WTC11 (cell line): ENCODE measurements at places on chromosomes 2 and 18. TPM values are rescaled to one million over a fixed set of nuclear protein-coding genes. Genes with fewer than 3 reads are reported as not detected.
A peak's percentile ranks its signal among the peaks of the same experiment; 100 is the strongest.

DNA sequence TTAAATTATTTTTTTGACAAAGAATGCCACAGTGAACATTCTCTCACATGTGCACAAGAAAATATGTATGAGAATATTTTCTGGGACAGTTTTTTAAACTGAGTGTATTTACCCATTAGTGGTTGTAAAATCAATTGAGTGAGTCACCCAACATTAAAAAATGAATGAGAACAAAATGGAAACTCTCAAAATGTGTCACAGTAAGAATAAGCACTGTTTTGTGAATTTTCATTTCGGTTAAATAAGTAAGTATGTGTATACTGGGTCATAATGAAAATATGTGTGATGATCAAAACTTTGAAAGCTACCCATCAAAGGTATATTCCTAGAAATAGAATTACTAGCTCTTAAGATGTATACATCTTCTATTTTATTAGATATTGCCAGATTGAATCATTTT, 11.6 kb downstream of the BABAM2 start:
- H3K27me3 ChIP-seq = no peaks in the 10 kb centered on the region
- H3K4me1 ChIP-seq = peaks cover 7% of the 10 kb centered on the region
- no peak overlapping the region for H3K27ac ChIP-seq
- DNase-seq = no peak
- H3K4me3 ChIP-seq = no peak overlapping the region

The CCBE1 gene
- total RNA-seq = 8.0 to 9.7 TPM (median 9.7 TPM) in 3 replicates

GRCh38 chr2:241084856-241085444, 17.1 kb downstream of the MTERF4 start:
- H3K4me3 ChIP-seq = no peak overlapping the region
- peaks cover 5% of the 10 kb centered on the region; the same call in 1 of the 2 replicates for H3K4me1 ChIP-seq
- no peak overlapping the region for H3K27ac ChIP-seq

The ITGAV gene
- total RNA-seq = 26.5 to 30.0 TPM (median 27.7 TPM) in 3 replicates

DNA sequence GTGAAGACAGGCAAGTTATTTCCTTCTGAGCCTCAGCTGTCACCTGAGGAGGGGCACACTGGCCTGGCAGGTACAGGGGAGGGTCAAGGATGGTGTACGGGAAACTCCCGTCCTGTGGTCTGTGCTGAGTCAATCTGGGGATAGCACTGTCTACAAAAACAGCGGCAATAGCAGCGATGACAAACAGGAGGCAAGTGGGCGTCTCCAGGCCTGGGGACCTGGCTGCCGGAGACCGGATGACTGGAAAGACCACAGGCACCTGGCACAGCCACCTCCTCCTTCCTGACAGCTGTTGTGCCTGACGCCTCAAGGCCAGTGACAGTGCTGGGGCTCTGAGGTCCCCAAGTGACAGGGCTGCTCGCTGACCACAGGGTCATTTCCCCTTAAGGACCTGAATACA, 202.1 kb upstream of the HS6ST1 start:
- H3K27ac ChIP-seq = no peak overlapping the region
- no peak overlapping the region for H3K4me3 ChIP-seq
- H3K36me3 ChIP-seq = no peaks in the 10 kb centered on the region

The FIGN gene
- 19.4 to 23.8 TPM (median 23.1 TPM) in 3 replicates for total RNA-seq

The CLEC4F gene
- total RNA-seq = not detected in 3 replicates

DNA sequence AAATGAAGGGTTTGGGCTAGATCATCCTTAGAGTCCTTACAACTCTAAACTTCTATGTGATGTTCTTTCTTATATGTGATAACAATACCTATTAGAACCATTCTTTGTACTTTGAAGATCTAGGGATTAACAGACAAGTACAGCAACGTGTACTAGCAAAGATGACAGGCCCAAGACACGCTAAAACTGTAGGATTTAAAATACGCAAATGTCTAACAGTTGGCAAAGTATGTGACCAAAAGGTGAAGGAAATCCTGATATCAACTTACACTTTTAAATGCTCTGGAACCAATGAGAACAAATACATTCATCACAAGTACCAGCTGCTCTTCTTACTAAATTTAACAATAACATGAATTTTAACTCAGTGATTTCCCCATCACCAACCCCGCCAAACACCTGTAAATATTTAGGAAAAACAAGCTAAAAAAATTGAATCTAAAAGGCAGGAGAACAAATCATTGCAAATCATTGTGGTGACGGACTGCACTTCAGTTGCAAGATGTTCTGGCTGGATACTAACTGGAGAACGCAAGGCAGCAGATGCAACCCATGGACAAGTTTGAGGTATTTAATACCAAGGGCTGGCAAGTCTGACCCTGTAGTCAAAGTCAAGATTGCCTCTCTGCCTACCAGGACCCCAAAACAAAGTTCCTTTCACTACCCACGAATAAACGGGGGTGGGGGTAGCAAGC, 1.4 kb downstream of the ANKRD44 start:
- H3K4me3 ChIP-seq = peak overlapping the region; percentile 84
- peaks cover 9% of the 10 kb centered on the region for H3K4me1 ChIP-seq
- no peaks in the 10 kb centered on the region for H3K36me3 ChIP-seq
- no peak overlapping the region for H3K27ac ChIP-seq

GRCh38 chr2:28080911-28081310, 190.4 kb downstream of the BABAM2 start:
- H3K27me3 ChIP-seq = no peaks in the 10 kb centered on the region
- H3K36me3 ChIP-seq = no peaks in the 10 kb centered on the region
- DNase-seq = no peak
- H3K27ac ChIP-seq = 0 out of 2 replicates have a peak overlapping the region, but pooled peaks have one; percentile 9
- peaks cover 6% of the 10 kb centered on the region for H3K4me1 ChIP-seq

The RTP5 gene
- total RNA-seq = not detected in 3 replicates

DNA sequence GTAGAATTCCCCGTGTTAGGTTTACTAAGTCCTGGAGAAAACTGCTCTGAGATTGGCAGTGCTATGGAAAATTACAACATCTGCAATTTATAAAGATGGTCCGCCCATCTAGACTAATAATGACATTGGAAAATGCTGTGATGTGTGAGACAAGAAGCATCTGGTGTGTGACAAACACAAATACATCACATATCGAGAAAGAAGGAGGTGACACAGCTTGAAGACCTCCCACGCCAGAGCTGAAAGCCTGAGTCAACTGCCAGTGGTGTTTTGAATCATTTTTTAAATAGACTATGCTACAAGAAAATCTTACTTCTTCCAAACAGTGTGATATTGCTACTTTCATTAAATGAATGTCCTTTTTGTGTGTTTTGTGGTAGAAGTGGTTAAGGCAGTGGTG, 8.6 kb upstream of the ANO7 start:
- H3K27ac ChIP-seq = peak overlapping the region; percentile 40; the same call in 1 of the 2 replicates
- no peak for DNase-seq
- H3K27me3 ChIP-seq = no peaks in the 10 kb centered on the region
- no peak overlapping the region for H3K4me3 ChIP-seq
- H3K36me3 ChIP-seq = peaks cover 5% of the 10 kb centered on the region

- peaks cover 3% of the 10 kb centered on the region; the same call in 1 of the 2 replicates for H3K4me1 ChIP-seq
- DNase-seq = no peak
- no peak overlapping the region for H3K27ac ChIP-seq
- H3K36me3 ChIP-seq = no peaks in the 10 kb centered on the region
These were observed 43.0 kb upstream of the ACADL start for GRCh38 chr2:210268281-210268680.

- no peaks in the 10 kb centered on the region for H3K36me3 ChIP-seq
- no peaks in the 10 kb centered on the region for H3K27me3 ChIP-seq
- no peak overlapping the region for H3K27ac ChIP-seq
- H3K4me1 ChIP-seq = no peaks in the 10 kb centered on the region
- no peak overlapping the region for H3K4me3 ChIP-seq
- no peak for DNase-seq
These were observed 56.7 kb downstream of the GALNT14 start for GRCh38 chr2:31081492-31081891.

DNA sequence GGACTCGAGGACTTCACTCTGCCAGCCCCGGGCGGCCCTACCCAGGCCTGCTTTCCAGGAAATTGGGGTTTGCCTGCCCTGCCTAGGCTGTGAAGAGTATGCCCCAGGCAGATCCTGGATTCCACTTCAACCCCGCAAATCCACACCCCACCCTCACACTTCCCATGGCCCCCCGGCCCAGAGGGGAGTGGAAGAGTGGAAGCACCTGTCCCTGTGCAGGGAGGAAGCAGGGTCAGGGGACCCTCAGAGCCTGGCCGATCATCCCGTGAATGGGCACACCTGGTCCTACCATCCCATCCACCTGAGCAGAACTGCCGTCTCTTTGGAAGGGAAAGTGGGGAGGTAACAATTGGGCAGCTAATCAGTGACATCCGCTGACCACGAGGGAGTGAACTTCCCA, 245.2 kb downstream of the EIPR1 start:
- DNase-seq = no peak
- peaks cover 8% of the 10 kb centered on the region for H3K36me3 ChIP-seq
- peaks cover 9% of the 10 kb centered on the region for H3K4me1 ChIP-seq
- no peak overlapping the region for H3K27ac ChIP-seq

The CYP27C1 gene
- total RNA-seq = 2.1 to 2.9 TPM (median 2.4 TPM) in 3 replicates

GRCh38 chr2:26727641-26728561, 35.4 kb downstream of the KCNK3 start:
- H3K27ac ChIP-seq = no peak overlapping the region
- H3K4me3 ChIP-seq = no peak overlapping the region
- no peaks in the 10 kb centered on the region for H3K27me3 ChIP-seq
- H3K36me3 ChIP-seq = no peaks in the 10 kb centered on the region

DNA sequence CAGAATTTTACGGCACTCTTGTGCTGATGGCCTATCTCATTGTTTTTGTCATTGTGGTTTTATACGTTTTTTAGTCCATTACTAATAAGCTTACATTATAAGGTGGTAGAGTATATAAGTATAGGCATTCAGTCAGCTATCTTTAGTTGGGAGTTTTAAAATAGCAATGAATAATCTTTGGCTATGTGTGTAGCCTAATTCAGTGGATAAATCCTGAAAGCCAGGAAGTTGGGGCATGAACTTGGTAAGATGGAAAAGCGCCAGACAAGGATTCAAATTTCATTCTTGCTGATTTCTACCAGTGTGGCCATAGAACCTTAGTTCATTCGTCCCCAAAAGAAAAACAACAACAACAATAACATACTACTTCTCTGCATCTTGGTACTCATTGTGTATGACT, 31.2 kb downstream of the EPC2 start:
- DNase-seq = no peak
- peak overlapping the region; percentile 32; the same call in 1 of the 2 replicates for H3K27ac ChIP-seq
- H3K27me3 ChIP-seq = no peaks in the 10 kb centered on the region
- no peak overlapping the region for H3K4me3 ChIP-seq

DNA sequence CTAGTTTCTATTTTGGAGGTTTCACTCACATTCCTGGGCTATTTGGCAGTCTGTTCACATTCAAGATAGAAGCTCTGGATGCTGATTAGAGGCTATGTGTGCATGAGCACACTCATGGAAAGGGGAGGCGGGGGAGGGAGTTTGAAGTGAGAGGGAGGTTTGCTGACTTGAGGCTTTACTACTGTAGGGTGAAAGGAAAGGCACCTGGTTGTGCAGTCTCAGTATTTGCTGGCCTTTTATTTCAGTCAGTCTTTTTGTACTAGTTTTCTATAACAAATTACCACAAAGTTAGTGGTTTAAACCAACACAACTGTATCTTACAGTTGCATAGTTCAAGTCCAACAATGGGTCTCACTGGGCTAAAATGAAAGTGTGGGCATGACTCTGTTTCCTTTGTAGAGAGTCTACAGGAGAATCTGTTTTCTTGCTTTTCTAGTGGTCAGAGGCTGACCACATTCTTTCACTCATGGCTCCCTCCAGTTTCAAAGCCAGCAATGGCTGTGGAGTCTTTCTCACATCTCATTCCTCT, 47.7 kb upstream of the NR4A2 start:
- H3K4me1 ChIP-seq = peaks cover 13% of the 10 kb centered on the region
- no peak overlapping the region for H3K27ac ChIP-seq
- no peak overlapping the region for H3K4me3 ChIP-seq
- H3K36me3 ChIP-seq = peaks cover 14% of the 10 kb centered on the region; the same call in 1 of the 2 replicates
- no peak for DNase-seq
- no peaks in the 10 kb centered on the region for H3K27me3 ChIP-seq

- H3K27me3 ChIP-seq = no peaks in the 10 kb centered on the region
- H3K36me3 ChIP-seq = no peaks in the 10 kb centered on the region
- H3K27ac ChIP-seq = no peak overlapping the region
- no peak overlapping the region for H3K4me3 ChIP-seq
- peaks cover 11% of the 10 kb centered on the region for H3K4me1 ChIP-seq
These were observed 5.6 kb upstream of the GPR17 start for GRCh38 chr2:127640082-127641072.

DNA sequence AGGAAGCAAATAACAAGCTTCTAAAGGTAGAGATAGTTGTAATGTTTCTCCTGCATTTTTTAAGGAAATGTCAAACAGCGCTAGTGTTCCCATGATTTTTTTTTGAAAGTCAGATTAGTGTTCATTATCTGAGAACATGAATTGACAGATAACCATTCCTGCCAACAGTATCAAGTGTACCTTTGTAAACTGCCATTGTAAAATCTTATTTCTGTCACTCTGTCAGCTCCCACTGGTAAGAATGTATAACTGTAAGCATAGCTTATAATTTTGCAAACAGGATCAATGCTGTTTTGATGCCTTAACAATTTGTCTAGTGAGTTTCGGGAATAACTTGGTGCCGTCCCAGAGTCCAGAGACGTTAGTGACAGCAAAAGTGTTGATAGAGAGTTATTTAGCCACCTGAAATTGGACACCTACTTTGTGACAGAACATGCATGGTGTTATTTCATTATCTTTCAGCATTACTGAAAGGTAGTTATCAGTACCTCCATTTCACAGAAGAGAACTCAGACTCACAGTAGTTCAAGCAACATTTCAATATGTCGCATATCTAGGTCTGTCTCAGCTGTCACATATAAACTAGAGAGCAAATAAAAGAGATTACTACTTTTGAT, 221.4 kb downstream of the THSD7B start:
- H3K4me3 ChIP-seq = no peak overlapping the region
- H3K36me3 ChIP-seq = no peaks in the 10 kb centered on the region
- no peaks in the 10 kb centered on the region for H3K4me1 ChIP-seq
- H3K27ac ChIP-seq = no peak overlapping the region
- no peak for DNase-seq

- H3K36me3 ChIP-seq = no peaks in the 10 kb centered on the region
- no peak for DNase-seq
- no peak overlapping the region for H3K4me3 ChIP-seq
- no peaks in the 10 kb centered on the region for H3K27me3 ChIP-seq
- peaks cover 10% of the 10 kb centered on the region for H3K4me1 ChIP-seq
These were observed 250.5 kb upstream of the MYT1L start for GRCh38 chr2:2581331-2582159.

DNA sequence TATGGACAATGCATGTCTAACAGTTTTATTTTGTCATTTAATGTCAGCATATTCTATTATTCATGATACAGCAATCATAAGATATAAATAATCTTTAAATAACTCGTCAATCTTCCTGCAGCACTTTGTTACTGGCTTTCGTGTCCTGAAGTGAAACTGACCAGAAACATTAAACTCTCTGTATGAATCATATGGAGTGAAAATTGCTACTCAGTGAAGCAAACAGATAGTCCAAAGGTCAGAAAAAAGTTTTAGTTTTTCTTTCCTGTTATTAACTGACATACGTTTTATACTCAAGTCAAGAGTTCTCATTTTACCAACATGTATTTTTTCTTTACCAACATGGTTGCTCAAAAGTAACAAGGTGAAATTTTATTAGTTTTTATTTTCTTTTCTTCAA, 106.8 kb upstream of the GALNT5 start:
- no peak overlapping the region for H3K4me3 ChIP-seq
- H3K4me1 ChIP-seq = no peaks in the 10 kb centered on the region
- no peak overlapping the region for H3K27ac ChIP-seq
- no peak for DNase-seq

The NEU4 gene
- 2.2 to 4.1 TPM (median 3.0 TPM) in 3 replicates for total RNA-seq

- no peaks in the 10 kb centered on the region for H3K4me1 ChIP-seq
- no peak overlapping the region for H3K27ac ChIP-seq
- DNase-seq = no peak
- H3K27me3 ChIP-seq = no peaks in the 10 kb centered on the region
- H3K36me3 ChIP-seq = peaks cover 26% of the 10 kb centered on the region
These were observed 73.0 kb upstream of the EPB41L5 start for GRCh38 chr2:119939915-119940314.
